ENCODE measurements at places on chromosomes 4 and X.
A peak's percentile ranks its signal among the peaks of the same experiment; 100 is the strongest.

GRCh38 chr4:84892950-84893349 is 73.5 kb downstream of the WDFY3 start:
- no peak for DNase-seq

DNA sequence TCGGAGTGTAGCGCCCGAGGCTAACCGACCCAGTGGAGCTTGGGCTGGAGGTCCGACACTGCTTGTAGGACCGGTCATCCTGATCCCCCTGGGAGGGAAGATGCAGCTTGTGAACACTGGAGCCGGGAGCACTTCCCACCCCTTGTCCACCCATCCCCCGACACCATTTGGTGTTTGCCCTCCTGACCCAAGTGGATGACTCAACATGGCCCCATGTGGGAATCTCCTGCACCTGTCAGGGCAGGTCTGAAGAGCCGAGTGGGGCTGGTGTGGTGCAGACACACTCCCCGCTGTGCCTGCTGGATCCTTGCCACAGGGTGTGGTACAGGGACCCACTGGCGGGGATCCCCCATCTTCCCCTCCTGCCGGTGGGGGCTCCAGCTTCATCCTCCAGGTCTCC is 90.0 kb upstream of the AFAP1 start:
- no peak for DNase-seq

GRCh38 chr4:116796022-116796421 is 289.4 kb downstream of the TRAM1L1 start:
- DNase-seq: no peak

GRCh38 chrX:71095981-71096759 is 519 bp downstream of the FOXO4 start:
- DNase-seq: peak; percentile 2

- DNase-seq: no peak
Observed at GRCh38 chr4:53659112-53659511, 67.8 kb upstream of the LNX1 start.

GRCh38 chr4:3792813-3793212 is 26.6 kb downstream of the ADRA2C start:
- DNase-seq: no peak

DNA sequence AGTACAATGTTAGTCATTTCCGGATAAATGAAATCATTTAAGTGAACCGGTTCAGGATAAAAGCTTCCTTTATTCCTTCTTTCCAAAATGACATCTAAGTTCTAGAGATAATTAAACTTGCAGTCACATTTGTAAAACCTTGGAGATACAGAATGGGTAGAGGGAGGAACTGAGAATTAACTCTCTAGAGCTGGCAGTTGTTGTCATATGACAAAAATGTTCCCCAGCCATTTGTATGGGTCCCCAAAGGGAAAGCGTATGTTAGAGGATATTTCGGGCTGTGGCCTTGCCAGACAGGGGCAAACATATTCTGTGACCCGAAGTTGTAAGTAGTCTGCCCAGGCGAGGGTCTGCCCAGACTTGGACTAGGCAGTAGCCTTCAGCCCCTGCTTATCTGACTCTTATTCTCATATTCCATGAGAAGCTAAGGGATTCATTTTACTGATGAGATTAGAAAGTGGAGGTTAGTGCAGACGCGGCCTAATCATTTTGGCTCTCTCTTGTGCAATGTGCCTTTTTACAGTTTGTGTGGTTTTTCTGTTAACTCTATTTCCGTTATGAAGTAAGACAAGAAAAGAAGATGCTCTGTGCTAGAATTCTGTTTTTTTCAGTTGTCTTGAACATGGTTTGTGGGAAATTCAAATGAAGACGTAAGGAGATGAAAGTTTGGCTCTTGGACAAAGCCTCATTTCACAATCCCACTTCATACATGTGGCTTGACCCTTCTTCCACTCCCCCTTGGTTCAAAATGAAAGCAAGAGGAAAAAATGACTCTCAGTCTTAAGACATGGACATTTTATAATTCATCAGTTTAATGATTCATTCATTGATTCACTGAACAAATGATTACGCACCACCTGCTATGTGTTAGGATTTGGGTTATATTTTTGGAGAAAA is 2394.2 kb upstream of the AGA start:
- DNase-seq: no peak

DNA sequence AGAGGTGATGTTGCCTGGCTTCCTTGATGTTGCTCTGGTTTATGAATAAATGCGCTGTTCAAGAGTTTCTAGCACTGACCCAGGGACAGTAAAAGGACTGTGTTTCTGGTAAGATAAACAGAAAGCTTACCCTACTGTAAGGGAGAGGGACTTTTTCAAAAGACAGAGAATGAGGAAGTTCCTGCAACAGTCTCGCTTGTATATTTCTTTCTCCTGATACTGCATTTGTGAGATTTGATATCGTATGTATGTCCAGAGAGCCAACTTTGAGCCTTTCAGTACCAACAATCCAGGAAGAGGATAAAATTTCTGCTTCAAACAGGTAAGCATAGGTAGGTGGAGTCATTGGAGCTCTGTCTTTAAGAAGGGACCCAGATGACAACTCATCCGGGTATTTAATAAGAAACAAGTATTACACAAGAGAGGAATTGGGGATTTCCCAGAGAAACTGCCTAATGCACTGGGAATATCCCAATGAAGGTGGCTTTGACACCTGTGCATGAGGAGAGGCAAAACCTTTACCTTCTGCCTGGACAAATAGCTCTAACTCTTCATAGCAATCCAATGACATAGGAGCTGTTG is 773 bp downstream of the DAPP1 start:
- no peak for DNase-seq

GRCh38 chr4:66123831-66124413 is 453.6 kb upstream of the EPHA5 start:
- no peak for DNase-seq

- no peak for DNase-seq
Observed at GRCh38 chrX:134338527-134338926, 101.5 kb downstream of the CCDC160 start.
